Right lobe of liver (tissue), 6 donors: ENCODE measurements at places on chromosomes 11 and 22. TPM values are rescaled to one million over a fixed set of nuclear protein-coding genes. Genes with fewer than 3 reads are reported as not detected.

Gene IGF2
- 108 TPM for total RNA-seq

Gene PRODH
- 2.3 TPM for total RNA-seq

Gene TOLLIP
- total RNA-seq = 83.4 TPM

DNA sequence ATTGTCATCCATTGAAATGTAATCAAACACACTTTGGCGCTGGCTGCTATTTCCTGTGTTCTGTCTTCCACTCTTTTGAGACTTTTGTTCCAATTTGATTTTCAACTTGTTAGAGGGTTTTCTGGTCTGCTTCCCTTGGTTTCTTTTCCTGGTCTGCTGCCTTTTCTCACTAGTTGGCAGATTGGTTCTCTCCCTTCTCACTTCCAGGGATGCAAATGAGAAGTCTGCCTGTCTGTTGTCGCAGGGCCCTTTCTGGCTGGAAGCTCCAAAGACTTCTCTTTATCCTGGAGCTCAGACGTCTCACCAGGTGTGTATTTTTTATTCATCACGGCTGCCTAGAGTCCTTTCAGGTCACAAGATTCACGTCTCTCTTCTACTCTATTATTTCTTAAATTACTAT, 84.0 kb downstream of the RPS6KA4 start:
- DNase-seq = no peak

GRCh38 chr11:61107888-61108287, 5.6 kb downstream of the CD5 start:
- DNase-seq = no peak

- no peak for DNase-seq
Measured at GRCh38 chr11:28666632-28667031, 558.4 kb downstream of the METTL15 start.

DNA sequence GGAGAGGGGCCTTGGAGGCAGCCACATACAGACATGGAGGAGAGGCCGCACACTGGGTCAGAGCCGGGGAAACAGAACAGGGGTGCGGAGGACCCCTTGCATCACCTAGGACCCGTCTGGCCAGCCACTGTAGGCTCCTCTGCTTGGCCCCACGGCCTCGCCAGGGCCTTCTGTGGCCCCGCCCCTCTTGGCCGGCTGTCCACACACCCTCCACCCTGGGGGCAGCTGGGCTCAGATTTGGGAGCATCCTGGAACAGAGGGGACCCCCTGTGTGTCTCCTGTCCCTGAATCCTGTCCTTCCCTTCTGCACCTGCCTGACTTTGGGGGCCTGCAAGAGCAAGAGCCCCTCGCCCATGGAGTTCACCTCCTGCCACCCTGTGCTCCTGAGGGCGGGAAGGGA, 7.9 kb upstream of the TH start:
- DNase-seq = no peak

GRCh38 chr22:23531966-23532705, 48.0 kb downstream of the IGLL1 start:
- DNase-seq = no peak

- no peak for DNase-seq
Measured at GRCh38 chr11:64222651-64223000, 3.4 kb downstream of the TRPT1 start.

- peak; percentile 87 for DNase-seq
Measured at GRCh38 chr11:128021349-128022006, 565.9 kb downstream of the ETS1 start.

GRCh38 chr22:23076896-23077572, 6.7 kb downstream of the GNAZ start:
- no peak for DNase-seq
